COLO829 (cell line): ENCODE measurements at places on chromosomes 2 and 18.

GRCh38 chr2:43752302-43752701, 21.5 kb upstream of the DYNC2LI1 start:
- DNase-seq, result no peak

GRCh38 chr2:66443186-66443978, 8.5 kb downstream of the MEIS1 start:
- no peak for DNase-seq

DNA sequence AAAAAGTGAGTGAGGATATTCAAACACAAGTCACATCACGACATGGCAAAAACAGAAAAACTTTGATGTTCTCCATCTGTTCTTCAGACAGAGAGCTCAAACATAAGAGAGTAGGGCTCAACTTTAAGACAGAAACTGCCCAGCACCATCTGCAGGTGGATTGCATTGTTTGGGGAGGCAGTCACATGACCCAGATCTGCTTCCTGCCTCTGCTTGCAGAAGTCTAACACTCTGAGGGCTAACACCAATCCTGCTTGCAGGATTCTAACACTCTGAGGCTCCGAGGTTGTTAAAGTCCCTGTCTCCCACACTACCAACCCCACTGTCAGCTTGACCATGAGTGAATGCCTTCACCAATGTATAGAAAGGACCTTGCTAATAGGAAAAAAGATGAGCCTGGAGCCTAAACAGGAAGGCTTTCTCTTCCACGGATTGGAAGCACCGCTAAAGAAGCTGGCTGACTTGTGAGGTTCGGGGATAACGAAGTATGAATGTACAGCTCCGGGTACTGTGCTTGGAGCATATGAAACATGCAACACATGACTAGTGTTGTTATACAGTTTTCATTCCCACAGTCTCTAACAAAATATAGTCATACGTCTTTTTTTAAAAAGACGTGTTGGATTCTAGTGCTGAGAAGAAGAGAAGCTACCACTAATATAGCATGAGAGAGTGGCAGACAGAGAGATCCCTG, 176.6 kb upstream of the CREB1 start:
- no peak for DNase-seq

GRCh38 chr2:17798338-17798737, 17.9 kb upstream of the MSGN1 start:
- DNase-seq, result no peak

DNA sequence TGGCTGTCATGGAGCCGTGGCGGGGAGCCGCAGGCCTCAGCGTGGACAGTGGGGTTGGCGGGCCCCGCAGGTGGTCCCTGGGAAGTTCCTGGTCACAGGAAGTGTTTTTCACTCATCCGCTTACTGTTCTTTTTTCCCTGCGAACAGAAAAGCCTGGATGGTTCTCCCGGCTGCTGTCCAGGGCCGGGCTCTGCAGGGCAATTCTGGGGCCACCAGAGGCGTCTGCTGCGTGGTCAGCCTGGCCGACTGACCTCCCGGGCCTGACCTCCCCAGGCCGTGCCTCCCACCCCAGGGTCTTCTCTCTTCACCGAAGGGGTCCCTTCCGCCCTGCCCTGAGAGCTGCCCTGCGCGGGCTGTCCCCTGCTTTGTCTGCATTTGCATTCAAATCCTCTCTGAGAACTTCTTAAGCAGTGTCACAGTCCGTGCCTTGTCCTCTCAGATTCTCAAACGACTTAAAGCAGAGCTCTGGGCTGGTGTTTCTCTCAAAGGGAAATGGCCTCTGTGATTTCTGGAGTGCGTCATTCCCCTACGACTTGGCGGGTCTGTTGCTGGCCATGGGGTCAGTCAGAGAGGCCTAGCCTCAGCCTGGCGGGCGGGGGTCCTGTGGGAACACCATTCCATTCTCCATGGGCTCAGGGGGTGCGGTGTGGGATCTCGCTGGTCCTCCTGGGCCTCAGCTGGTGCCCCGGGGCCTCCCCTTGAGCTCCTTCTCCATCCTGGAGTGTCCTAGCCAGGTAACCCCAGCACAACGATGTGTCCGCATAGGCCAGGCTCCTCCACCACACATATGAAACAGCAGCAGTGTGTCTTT, 38.3 kb downstream of the KLHL29 start:
- DNase-seq, result no peak

DNA sequence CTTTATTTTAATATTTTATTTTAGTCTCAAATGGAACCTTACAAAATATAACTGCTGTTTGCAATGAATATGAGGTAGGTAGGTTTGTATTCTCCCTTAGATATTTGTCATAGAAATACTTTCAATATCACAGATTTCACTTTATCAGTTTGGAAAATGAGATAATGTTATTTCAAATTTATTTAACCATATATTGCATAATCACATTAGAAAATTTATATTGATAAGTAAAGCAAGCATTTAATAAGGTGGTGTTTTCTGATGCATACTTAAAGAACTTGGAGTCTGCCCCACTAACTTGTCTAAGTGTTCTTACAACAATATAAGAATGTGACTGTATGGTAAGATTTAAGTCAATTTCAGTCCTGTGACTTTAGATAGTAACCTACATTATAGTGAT, 85.1 kb downstream of the UBE2E3 start:
- no peak for DNase-seq

GRCh38 chr2:27086724-27087593, at the start of gene KHK:
Gene KHK (plus strand): TSS chr2:27086772. CDS start chr2:27087260, 488 bp downstream.
- no peak for DNase-seq

GRCh38 chr18:67379981-67380380, 136.5 kb downstream of the DSEL start:
- DNase-seq, result no peak

DNA sequence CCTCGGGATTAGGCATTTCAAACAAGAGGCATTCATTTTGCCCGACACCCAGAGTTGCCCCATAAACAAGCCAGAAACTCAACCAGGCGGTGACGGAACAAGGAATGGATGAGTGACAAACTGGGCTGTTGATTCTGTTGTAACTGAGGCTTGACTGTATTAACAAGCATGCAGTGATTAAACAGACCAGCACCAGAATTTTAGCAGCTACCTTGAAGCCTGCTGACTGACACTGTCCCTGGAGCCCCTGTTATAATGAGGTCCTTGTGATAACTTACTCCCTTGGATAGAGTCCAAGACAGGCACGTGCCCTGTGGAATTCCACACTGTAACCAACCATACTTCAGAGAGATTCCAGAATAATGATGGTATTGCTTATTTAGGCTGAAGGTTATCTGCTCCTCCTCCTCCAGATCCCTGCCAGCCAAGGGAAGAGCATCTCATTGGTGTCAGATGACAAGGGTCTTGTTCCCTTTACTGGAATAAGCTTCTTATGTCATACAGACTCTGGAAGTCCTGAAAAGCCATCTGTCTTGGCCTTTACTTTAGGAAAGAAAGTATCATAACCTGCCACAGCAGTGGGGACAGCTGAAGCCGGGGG, 97.1 kb upstream of the RMDN2 start:
- peak; percentile 43 for DNase-seq

DNA sequence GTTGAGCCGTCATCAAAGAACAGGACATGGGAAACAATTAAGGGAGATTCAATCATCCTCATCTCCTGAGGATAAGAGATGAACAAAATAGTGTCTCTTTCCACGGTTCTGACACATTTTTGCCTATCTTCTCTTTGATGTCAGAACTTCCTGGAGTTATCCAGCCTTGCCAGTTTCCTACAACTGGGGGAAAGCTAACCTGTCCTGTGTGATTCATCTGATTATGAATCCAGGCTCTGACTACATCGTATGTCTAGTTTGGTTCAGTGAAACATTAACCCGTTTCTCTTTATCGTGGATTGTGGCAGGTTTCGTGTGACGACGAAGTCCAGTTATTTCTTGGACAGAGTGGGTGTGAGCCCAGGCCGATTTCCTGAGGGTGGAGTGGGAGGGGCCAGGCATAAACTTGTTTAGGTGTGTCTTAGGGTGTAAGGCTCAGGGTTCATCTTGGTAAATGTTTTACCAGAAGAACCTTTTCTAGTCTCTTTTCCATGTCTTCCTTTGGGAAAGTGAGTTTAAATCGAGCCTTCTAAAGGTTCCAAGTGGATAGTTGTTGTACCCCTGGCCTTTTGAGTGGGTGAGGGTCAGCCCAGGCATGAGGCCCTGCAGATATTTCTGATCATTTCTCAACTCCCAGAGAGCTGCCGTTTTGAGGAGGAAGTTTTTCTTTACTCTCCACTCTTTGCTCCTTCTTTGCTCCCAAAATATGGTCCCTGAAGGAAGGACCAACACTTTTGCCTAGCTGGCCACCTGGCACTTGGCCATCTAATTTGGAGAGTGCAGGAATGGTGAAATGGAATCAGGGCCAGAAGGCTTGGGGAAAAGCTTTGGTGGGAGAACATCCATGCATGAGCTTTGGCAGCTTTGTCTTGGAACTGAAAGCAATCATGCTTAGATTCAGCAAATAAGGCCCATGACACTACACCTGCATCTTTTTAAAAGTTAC, 50.4 kb upstream of the FZD5 start:
- DNase-seq, result no peak

DNA sequence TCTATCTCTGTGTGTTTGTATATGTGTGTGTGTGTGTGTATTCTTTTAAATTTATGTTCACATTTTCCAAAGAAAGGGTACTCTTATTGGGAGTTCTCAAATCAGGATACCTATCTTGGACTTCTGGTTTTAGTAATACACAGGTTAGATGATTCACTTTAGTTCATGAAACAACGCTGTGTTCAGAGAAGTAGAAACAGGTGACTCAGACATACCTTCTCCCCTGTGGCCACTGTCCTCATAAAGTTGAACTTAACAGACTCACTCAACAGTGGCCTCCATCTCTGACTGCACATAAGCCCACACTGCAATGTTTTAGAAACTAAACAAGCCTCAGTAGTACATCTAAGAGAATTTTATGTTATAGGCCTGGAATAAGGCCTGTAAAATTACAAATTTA, 566.6 kb upstream of the VRK2 start:
- no peak for DNase-seq
